ENCODE measurements at places on chromosomes 3 and 15.
A peak's percentile ranks its signal among the peaks of the same experiment; 100 is the strongest.

GRCh38 chr3:67292356-67293121, 294.4 kb downstream of the KBTBD8 start:
- no peak for DNase-seq

DNA sequence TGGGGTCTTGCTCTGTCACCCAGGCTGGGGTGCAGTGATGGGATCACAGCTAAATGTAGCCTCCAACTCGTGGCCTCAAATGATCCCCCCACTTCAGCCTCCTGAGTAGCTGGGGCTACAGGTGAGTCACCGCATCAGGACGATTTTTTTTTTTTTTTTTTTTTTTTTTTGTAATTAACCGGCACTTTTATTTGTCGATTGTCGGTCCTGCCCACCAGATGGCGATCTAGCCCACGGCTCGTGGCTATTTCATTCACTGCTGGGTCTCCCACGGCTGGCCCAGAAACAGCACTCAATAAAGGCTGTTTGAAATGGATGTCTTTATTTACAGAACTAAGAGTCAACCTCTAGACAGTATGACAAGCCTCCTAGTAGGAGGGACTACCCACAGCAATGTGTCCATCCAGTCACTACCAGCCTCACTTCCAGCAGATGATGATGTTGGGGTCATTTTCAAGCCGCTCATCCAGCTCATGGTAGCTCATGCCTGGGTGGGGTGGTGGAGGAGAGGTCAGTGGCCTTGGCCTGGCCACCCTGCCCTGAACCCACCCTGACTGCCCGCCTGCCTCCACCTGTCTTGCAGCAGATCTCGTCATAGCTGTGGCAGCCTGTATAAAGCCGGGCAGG, 1.8 kb upstream of the ZMYND10 start:
- DNase-seq = peak; percentile 66

GRCh38 chr15:60679256-60679655, 200.3 kb upstream of the ICE2 start:
- no peak for DNase-seq

DNA sequence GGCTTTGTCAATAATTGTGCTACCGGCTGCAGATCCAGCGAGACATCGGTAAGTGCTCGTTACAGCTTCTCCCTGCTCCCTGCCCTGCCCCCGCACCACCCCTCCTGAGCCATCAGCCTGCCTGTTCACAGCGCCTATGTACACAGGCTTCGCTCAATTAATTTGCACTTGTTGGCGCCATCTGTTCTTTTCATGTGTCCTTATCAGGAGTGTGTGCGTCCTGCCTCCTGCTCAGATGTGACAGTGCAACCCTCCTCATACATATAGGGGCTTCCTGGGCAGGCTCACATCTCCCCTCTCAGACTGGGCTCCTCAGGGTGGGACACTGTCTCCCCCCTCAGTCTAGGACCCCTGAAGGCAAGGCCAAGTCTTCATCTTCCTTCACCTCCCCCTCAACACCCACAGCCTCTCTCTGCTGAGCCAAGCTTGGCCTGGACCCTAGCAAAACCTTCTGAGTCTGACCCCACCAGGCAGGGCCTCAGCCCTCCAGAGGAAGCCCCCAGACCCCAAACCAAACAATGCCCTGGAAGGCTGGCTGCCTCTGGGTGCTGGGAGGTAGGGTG, 54.9 kb downstream of the CYP11A1 start:
- no peak for DNase-seq

DNA sequence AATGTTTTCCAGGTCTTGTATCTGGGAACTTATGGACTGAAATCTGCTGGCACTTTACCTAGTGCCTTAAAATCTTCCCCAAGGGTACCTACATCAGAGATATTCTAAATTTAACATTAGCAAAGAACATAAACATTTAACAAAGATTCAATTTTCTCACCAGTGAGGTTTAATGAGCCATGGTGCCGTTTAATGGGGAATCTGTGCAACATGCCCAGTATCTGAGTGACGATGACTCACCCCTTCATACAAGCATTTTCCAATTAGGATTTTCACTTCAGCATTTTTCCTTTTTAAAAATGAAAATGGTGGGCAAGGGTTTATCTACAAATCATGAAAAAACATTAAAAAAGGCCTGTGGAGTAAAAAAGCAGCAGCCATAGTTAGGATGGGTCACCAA, 189.4 kb downstream of the SLC9A9 start:
- no peak for DNase-seq

GRCh38 chr3:128489927-128490649, 2.9 kb downstream of the GATA2 start:
- DNase-seq = peak; percentile 63

DNA sequence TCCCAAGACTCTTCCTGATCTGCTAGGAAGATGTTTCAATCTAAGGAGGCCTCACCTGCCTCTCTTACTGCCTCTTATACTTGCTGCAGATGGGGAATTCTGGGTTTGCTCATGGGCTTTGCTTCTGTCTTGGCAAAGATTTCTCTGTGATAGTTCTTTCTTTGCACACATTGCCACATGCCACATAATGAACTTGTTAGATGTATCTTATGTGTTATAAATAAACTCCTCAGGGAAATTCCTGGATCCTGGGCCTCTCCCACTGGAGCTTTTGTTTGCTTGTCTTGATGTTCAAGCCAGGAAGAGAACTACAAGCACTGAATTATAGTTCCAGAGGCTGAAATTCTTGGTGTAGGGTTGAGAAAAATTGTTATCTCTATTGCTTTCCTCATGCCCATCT, 12.2 kb downstream of the RTP1 start:
- no peak for DNase-seq

DNA sequence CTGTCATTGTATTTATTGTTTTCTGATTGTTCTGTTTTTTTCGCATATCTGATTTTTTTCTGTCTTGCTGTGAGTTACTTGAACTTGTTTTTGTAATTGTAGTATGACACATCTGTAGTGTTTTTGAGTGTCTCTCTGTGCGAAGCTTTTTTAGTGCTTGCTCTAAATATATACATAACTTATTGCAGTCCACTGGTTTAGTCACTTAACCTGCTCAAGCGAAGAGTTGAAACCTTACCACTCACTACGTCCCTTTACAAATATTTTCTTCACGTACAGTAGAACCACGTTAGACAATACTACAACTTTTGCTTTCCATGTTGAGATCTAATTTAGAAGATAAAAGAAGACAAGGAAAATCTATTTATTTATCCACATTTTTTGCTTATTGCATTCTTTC, 713.0 kb upstream of the GRM7 start:
- DNase-seq = no peak

DNA sequence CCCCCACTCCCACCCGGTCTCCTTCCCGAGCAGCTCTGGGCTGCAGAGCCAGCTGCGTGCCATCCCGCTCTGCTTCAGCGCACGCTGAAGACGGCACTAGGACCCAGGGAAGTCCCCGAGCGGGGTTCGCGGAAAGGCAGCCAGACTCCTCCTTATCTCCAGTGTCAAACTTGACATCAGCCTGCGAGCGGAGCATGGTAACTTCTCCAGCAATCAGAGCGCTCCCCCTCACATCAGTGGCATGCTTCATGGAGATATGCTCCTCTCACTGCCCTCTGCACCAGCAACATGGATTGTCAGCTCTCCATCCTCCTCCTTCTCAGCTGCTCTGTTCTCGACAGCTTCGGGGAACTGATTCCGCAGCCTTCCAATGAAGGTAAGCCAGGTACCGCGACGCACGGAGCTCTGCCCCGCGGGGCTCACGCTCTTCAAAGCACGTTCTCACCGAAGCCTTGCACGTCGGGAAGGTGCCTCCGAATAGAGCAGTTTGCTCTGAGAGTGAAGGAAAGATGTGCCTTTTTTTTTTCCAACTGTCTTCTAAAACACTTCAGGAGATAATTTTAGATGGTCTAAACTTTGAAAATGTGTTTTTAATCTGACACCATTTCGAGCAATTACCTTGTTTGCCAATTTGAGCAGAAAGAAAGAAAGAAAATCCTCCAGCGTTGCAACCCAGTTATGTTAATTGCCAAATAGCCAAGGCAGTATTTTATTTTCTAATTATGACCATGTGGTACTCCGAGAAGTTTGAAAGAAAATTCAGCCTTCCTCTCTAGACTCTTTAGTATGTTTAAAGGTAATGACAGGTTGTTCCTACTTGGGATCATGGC, at the start of gene EPHA3:
Gene EPHA3 (plus strand): TSS at position 161 of the 830 bp plus-strand sequence. CDS start 128 bp downstream, at position 289.
- DNase-seq = peak; percentile 75

DNA sequence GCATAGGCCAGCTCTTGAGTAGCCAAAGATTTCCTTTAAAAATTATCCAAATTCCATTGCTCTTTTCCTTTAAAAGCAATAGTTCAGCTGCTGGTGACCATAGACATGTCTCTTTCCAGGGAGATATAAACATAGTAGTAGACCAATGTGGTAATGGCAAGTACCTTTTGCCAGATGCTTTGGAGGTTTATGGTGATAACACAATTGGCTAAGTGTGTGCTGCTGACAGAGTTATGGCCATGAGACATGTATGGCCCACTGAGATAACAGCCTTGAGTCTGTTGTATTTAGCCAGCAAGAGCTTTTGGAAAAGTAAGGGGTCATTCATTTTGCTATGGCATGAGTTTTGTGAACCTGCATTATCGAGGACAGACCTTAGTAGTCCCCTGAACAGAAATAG, 1146.8 kb downstream of the TUSC7 start:
- peak; percentile 14 for DNase-seq

DNA sequence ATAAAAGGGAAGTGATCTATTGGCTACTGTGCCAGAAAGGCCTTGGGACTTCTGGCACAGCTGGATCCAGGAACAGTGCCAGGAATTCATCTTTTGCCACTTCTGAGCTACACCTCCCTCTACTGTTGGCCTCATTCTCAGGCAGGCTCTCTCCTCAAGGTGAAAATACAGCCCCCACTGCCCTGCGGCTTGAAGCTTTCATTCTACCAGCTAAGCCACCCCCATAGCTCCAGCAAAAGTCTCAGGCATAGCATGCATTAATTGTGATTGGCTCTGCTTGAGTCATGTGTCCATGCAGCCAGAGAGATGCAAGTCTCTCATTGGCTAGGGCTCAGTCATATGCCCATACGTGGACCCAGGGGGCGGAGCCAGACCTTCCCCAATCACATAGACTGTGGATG, 142.4 kb downstream of the TPRA1 start:
- no peak for DNase-seq

- DNase-seq = no peak
These were observed 5.7 kb downstream of the SUCLG2 start for GRCh38 chr3:67648701-67649100.

DNA sequence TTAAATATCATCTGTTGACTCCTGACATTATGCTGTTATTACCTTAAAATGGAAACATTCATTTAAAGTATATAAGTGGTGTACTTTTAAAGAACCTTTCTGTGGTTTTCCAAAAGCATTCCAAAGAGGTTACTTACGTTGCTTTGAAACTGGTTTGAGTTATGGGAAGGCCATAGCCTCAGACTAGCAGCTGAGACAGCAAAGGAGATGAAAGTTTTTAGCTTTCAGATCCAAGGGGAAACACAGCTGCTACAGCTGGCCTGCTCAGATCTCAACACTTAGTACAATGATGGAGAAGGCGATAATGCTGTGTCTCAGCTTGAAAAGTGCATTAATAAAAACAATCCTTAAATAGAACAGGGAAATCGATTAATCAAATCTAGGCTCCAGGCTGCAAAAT, 921.1 kb downstream of the ROBO1 start:
- DNase-seq = no peak

DNA sequence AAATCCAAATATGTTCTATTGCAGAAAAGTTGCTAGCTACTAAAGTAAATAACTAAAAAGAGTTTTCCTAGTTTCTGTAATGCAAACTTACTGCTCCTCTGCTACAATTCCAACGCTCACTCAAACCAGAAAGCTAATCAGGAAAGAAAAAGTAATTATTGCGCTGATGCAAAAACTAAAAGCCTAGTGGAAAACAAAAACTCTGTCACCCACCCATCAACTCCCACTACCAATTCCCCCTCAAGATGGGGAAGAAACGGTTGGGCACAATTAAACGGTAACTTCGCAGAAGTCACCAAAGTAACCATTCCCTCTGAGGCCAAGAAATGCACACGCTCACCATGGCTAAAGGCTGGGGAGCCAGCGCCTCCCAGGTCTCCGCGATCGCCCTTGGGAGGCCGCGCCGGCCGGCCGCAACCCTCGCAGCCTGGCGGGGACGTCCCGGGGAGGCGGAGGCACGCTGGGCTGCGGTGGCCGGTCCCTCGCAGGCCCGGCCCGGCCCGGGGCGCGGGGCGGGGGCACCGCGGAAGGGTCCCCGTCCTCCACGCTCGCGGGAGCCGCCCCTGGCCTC, 684 bp downstream of the SLTM start:
- peak; percentile 18 for DNase-seq

GRCh38 chr3:101817992-101818391, 31.3 kb upstream of the NFKBIZ start:
- no peak for DNase-seq

DNA sequence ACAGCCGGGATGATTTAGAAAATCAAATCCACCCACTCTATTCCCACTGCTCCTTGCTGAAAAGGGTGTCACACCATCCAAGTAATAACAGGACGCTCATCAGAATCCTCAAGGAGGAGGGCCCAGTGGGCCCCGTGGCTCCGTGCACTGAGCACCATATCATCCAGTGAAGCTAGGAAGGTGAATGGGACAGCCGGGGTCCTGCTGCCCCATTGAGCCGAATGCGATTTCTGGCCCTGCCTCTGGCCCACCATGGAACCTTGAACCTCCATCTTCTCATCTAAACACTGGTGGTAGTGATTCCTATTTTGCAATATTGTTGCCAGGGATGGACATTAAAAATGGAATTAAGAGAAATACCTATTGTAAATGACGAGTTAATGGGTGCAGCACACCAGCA, 99.1 kb upstream of the SLC6A11 start:
- DNase-seq = no peak

GRCh38 chr3:29899021-29899420, 618.1 kb downstream of the RBMS3 start:
- DNase-seq = no peak

DNA sequence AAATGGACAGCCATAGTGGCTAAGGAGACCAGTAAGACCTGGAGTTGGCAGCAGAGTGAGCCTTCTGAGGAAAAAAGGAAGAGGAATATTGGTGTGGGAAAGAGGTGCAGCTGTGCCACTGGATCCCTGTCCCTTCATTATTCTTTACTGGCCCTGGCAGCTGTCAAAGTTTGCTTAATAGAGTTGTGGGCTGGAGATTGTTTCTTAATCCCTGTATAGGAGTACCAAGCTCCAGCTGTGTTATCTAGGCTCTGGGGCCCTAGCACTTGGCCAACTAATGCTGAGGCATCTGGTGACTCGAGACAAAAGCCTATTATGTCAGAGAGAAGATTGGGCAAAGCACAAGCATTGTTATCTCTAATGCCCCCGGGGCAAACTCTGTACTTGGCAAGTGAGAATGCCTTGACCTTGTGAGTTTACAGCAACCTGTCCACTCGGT, 61.4 kb downstream of the ZNF609 start:
- no peak for DNase-seq

GRCh38 chr15:82040862-82041261, 5.0 kb downstream of the MEX3B start:
- DNase-seq = no peak
